ENCODE measurements at places on chromosomes 7 and 10.

- no peak for DNase-seq
Observed at GRCh38 chr7:127824682-127825081, 172.7 kb downstream of the SND1 start.

GRCh38 chr10:48247680-48248079 lies 26.8 kb downstream of the FRMPD2 start:
- no peak for DNase-seq

DNA sequence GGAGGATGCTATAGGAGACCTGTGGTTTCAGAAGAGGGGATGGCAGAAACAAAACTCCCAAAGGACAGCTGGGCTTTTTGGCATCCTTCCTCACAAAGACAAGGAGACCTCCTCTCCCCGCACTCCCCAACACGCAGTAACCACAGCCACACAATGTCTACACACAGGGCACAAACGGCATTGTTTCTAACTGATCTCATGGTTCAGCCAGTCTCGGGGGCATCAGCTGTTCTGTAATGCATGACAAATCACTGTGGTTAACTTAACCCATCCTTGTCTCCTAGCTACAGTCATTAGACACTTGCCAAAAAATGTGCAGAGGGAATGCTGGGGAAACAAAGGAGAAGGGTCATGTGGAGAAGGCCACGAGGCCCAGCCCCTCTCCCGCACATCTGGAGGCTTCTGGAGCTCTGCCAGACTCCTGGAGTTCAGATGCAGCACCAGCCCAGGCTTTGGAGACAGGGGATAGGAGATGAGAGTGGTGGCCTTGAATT lies 7.6 kb upstream of the ADAMTS14 start:
- peak; percentile 96 for DNase-seq

DNA sequence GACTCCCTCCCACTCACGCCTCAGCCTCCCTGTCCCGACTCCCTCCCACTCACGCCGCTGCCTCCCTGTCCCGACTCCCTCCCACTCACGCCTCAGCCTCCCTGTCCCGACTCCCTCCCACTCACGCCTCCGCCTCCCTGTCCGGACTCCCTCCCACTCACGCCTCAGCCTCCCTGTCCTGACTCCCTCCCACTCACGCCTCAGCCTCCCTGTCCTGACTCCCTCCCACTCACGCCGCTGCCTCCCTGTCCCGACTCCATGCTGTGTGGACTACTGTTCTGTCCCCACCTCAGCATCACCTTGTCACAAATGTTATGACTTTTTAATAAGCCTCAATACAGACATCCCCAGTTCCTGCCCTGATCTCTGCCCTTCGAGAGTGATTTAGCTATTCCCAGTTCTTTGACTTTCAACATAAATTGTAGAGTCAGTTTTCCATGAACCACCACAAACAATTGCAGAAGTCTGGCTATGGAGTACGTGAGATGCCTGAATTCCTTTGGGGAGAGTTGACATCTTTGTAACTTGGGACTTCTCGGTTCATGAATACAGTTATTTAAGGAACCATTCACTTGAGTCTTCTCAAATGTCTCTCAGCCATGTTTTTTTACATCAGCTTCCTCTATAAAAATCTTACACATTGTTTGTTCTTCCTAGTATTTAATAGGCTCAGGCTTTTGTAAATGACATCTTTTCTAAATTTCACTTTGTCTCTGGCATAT lies 71.9 kb downstream of the FOXL3 start:
- no peak for DNase-seq

DNA sequence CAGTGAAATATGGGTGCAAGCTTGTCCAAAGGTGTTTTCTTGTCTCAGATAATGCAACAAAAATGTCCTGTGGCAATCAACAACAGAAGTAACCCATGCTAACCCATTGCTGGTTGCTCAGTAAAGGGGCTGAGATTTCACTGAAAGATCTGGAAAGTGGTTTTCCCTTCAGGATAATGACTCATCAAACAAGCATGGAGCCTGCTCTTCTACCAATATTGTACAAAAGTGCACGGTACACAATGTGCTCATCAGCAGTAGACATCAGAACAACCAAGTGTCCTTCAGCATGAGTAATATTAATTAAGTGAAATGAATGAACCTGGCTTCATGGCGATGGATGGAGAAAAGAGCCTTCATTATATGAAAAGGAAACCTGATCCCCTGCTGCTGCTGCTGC lies 287.1 kb upstream of the NEBL start:
- DNase-seq = no peak

DNA sequence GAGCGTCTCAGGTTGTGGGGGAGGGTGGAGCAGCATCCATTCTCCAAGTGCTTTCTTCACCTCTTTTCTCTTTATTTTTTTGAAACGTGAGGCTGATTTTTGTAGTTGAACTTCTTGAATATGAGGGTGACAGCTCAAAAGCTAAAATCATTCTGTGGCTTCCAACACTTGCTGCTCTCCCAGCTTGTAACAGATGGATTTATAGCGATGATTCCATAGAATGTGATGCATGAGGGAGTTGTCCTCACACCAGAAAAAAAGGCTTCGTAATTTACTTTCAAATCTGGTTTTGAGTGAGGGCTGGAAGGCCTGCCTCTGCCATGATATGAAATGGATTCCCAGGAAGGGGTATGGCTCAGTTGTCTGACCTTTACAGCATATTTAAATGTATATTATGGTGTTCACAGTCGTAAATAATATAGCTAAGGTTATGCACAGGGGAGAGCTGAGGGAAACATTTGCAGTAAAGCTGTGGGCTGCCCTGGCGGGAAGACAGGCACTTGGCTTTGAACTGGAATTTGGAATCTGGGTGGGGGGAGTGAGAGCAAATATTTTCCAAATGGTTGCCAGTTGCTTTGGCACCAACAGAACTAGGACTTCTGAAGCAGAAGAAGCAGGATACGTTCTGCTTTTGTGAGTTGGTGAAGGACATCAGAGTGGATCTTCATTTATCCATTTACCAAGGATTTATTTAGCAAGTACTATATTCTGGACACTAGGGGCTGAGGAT lies 166.7 kb downstream of the SORCS3 start:
- no peak for DNase-seq

GRCh38 chr7:155322530-155322929 lies 24.9 kb downstream of the INSIG1 start:
- no peak for DNase-seq

DNA sequence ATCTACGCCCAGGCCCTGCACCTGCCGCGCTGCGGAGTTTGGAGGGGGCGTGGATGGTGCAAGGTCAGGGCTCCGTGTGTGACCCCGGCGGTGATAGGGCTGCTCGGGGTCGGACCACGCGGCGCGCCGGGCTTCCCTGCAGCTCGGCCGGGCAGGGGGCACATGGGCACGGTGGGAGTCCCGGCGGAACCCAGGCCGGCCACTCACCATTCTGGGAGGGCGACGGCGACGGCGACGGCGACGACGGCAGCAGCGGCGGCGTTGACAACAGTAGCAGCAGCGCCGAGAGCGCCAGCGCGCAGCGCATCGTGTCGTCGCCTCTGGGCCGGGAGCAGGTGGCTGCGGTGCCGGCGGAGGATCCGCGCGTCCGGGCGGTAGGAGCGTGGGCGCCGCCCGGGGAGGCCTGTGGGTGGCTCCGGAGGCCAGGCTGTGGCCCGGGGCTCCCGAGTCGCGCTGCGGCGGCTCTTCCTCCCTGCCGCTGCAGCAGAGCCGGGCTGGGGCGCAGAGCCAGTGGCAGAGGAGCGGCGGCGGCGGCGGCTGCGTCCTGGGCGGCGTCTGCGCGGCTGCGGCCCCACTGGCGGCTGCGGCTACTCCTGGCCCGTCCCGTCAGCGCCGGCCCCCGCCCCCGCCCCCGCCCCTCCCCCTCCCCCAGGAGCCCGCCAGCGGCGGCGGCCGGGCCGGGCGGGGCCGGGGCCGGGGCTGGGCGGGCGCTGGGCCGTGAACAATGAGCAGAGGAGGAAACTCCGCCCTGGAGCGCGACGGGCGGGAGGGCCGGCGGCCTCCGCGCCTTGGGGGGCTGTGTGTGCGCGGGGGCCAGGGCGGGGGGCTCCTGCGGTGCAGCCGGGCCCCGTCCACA lies at the start of gene PODXL:
TSS of gene PODXL (minus strand) at position 576 of the 856 bp plus-strand sequence. CDS start at position 307, 269 bp downstream.
- no peak for DNase-seq

DNA sequence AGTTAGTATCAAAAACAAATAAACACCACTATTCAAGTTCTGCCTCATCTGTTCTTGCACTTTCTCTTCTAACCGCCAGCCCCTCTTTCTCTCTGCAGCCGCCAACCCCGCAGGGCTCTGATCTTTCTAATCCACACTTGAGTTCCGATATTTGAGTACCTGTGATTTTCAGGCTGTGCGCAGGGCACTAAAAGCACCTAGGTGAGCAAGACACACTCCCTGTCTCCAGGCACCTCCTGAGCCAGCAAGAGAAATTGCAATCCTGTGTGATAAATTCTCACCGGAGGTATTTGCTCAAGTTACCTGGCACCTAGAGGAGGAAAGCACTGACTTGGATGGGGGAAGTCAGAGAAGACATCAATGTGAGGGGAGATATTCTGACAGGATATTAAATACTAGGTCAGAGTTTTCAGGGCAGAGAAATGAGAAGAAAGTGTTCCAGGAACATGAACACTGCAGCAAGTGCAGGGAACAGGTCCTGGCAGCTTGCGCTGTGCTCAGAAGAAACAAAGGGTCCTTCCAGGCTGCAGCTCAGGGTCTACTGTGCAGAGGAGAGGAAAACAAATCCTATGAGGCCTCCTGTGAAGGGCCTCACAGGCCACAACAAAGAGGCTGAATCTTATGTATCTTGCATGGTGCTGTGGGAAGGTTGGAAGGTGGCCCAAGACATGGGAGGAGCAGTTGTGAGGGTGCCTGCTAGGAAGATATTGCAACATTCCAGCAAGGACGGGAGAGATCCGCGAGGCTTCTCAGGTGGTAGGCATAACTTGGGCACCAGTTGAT lies 568.7 kb upstream of the MGMT start:
- no peak for DNase-seq

DNA sequence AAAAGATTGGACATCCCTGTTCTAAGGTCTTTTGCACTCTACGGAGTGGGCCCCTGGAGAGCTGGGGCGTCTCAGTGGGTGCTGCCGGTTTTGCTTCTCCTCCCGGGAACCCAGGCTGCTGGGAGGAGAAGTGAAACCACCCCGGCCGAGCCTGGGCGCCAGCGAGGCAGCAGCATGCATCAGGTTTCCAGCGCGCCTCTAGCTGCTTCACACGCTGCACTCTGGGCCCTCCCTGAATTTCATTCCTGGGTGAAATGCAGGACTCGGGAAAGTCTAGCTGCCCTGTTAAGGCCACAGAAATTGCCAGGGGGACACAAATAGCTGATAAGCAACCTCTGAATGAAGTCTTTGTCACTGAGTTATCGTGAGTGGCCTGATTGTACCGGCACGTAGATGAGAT lies 127.4 kb downstream of the TRRAP start:
- DNase-seq = no peak

DNA sequence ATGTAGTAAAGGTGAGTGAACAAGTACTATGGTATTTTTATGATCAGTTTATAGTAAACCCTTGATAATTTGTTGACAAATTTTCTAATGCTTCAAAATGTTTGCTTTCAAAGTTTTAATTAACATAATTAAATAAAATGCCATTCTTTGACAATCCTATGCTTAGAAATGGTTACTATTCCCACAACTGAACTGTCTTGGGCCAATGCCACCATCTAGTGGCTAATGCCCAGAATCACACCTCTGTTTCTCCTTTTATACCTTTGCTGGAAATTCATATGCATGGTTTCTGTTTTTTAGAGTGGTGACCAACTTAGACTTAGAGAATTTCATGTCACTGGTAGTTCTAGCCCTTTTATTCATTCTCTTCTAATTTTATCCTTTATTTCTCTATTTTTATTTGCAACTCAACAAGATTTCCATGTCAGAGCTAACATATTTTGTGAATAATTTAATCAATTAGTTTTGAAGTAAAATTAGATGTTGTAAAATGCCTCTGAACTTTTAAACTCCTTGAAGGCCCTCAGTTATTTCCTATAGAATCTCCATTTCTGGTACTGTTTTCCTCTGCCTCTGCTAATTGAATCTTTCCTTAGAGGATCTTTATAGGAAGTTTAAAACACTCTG lies 31.1 kb downstream of the PCGF5 start:
- peak; percentile 32 for DNase-seq

DNA sequence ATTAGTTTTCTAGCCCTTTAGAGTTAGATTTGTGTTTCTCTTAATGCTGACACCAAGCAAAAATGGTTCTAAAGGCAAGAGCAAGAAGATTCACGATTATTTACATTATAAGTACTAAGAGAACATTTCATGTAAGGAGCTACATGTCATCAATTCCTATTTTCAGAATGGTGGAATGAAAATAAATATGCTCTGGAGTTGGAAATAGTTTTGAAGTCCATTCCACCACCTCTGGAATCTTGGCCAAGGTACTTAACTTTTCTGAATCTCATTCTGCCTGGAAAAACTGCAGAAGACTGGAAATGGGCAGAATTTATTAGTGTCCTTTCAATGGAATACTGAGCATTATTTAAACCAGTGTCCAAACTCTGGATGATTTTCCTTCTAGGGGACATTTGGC lies 125.1 kb upstream of the RAB11FIP2 start:
- DNase-seq = no peak

- no peak for DNase-seq
Observed at GRCh38 chr7:26284995-26285632, 6.5 kb upstream of the SNX10 start.

DNA sequence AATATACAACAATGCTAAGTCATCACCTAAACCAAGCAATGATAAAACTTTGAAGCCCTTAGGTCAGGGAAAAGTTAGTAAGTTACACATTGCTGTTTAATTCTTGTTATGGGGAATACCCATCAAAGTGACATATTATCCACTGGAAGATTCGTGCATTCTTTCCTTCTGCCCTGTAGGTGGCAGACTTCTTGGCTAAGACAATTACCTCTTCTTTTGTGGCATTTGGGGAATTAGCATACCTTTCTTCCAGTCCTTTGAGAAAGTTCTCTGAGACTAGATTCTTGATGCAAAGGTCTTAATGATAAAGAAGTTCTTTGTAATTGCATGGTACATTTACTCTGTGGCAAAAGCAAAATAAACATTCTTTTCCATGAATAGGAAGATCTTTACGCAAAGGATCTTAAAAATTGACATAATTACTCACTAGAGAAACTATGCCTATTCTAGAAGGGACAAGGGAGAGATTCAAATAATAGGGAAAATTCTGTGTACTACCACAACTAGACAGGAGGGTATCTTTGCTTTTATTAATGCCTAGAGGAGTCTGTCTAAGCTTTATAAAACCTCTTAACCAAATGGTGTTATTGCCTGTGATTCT lies 395.9 kb downstream of the GRM8 start:
- no peak for DNase-seq

- DNase-seq = no peak
Observed at GRCh38 chr7:132321387-132321786, 254.9 kb downstream of the PLXNA4 start.

DNA sequence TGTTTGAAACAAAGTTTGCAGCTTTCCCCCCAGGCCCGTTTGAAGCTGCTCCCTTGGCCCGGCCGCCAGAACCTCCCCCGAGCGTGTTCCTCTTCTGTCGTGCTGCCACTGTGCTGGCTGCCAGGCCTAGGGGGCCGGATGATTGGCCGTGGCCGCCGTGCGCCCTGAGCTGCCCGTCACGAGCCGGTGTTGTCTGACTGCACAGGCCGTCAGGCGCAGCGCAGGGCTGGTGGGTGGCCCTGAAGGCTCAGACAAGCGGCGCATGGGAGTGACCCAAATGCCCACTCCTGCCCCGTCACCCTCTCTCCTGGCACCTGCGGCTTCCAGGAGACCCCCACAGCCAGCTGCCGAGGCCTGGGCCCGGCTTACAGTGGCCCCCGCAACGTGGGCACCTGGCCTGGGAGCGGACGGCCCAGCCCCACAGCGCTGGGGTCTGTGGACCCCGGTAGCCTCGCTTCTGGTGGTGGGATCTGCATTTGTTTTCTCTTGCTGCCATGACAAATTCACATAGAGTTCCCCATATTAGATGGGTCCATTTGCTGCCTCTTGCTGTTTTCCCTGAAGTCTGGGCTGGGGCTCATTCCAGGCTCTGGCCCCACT lies 13.1 kb downstream of the JAKMIP3 start:
- no peak for DNase-seq

Measured in GM04504 (cell line).